ENCODE measurements at places on chromosomes 1 and 21. TPM values are rescaled to one million over a fixed set of nuclear protein-coding genes. Genes with fewer than 3 reads are reported as not detected.

Gene AXDND1
- under 0.01 TPM for total RNA-seq

Gene TEX38
- not detected for total RNA-seq

Gene OR2L5
- total RNA-seq: not detected

Gene FMO3
- 63.9 TPM for total RNA-seq

Gene ASCL5
- not detected for total RNA-seq

Gene PLEKHN1
- 0.88 TPM for total RNA-seq

Gene CRYAA
- not detected for total RNA-seq

Gene CDCA8
- total RNA-seq: 1.5 TPM

Gene SPRR2B
- total RNA-seq: not detected

Gene SPRR2E
- not detected for total RNA-seq

Gene ZMYM4
- 50.4 TPM for total RNA-seq

Gene NUCKS1
- 132 TPM for total RNA-seq

Gene OR14A16
- total RNA-seq: not detected

Gene ATAD3C
- under 0.01 TPM for total RNA-seq

Gene NOC2L
- total RNA-seq: 47.7 TPM

Gene CLCNKB
- total RNA-seq: 0.29 TPM

Gene RAB7B
- 7.7 TPM for total RNA-seq

Gene TNFAIP8L2
- total RNA-seq: not detected

Gene HSF2BP
- 1.8 TPM for total RNA-seq

Gene ZFP69B
- total RNA-seq: 4.7 TPM

Gene FOXD3
- total RNA-seq: not detected

Gene CYP4A22
- total RNA-seq: not detected

Gene ITLN2
- not detected for total RNA-seq

Gene FMO5
- total RNA-seq: 2.7 TPM

Gene PTGFR
- total RNA-seq: 81.9 TPM

Gene AVPR1B
- not detected for total RNA-seq

Gene FGR
- total RNA-seq: 0.36 TPM

Gene HTR6
- total RNA-seq: not detected

Gene CHI3L2
- total RNA-seq: 2.4 TPM

Gene FCGR1A
- total RNA-seq: not detected

Gene CMPK1
- total RNA-seq: 119 TPM

Gene KISS1
- not detected for total RNA-seq

Gene TMPRSS2
- not detected for total RNA-seq

Gene CD1E
- not detected for total RNA-seq

Gene GNAT2
- total RNA-seq: 0.29 TPM

Gene LDLRAP1
- 22.1 TPM for total RNA-seq

Gene APCS
- not detected for total RNA-seq

Gene DMRTA2
- total RNA-seq: under 0.01 TPM

Gene CFHR5
- not detected for total RNA-seq

Gene MANEAL
- 0.36 TPM for total RNA-seq

Gene WDR4
- total RNA-seq: 8.0 TPM

Gene PLA2G4A
- 12.3 TPM for total RNA-seq

Gene PRAMEF27
- not detected for total RNA-seq

Gene ZNF496
- total RNA-seq: 29.3 TPM

Gene PSRC1
- total RNA-seq: 5.4 TPM

Gene GJC2
- total RNA-seq: 0.88 TPM

Gene ZNF648
- total RNA-seq: not detected

Gene OR10Z1
- total RNA-seq: not detected

Gene OR14A2
- total RNA-seq: not detected

Gene RAB3B
- total RNA-seq: 14.5 TPM

Gene TRIM67
- total RNA-seq: 0.29 TPM

Gene GJB3
- total RNA-seq: not detected

Gene TFF3
- not detected for total RNA-seq
